ENCODE measurements at places on chromosomes 4 and X. TPM values are rescaled to one million over a fixed set of nuclear protein-coding genes. Genes with fewer than 3 reads are reported as not detected.
A peak's percentile ranks its signal among the peaks of the same experiment; 100 is the strongest.

DNA sequence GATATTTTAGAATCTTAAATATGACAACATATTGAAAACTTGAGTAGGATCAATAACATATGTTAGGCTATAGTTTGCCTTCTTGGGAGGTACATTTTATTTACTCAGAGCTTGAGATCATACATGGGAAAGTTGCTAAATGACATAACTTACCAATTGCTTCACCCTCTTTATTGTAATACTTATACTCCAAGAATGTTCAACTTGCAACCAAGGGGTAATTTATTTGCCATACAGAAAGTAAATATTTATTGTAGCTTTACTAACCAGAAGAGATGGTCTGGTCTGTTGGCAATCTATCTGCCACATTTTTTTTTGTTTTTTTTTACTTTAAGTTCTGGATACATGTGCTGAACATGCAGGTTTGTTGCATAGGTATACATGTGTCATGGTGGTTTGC is 426.6 kb downstream of the ARHGAP24 start:
- no peaks in the 10 kb centered on the region for H3K27me3 ChIP-seq
- H3K36me3 ChIP-seq = no peaks in the 10 kb centered on the region
- H3K27ac ChIP-seq = no peak overlapping the region
- no peak for DNase-seq
- H3K4me1 ChIP-seq = peaks cover 11% of the 10 kb centered on the region
- H3K4me3 ChIP-seq = no peak overlapping the region

DNA sequence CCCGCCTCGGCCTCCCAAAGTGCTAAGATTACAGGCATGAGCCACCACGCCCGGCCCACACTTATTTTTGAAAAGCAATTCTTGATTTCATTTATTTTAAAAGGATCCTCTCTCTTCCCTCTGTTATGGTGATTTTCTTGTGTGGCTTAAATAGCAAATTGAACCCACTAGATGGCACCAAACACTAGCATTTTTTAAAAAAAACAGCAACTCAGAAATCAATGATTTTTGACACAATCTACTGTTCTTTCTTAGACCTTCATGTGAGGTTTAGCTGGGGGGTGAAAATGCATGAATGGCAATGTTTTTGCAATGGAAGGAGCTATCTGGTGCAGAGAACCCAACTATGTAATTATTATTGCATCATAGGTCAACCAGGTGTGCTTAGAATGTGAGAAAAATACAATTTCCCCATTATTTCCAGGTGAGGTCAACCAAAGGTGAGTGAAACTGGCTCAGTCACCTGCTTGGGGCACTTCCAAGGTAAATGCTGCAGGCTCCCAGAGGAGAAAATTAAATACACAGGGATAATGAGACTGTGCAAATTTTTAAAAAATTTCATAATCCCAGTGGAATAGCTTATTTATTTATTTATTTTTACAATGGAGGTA is 226.7 kb upstream of the PRKX start:
- no peak for DNase-seq
- H3K36me3 ChIP-seq = no peaks in the 10 kb centered on the region
- H3K4me3 ChIP-seq = no peak overlapping the region

- no peak overlapping the region for H3K27ac ChIP-seq
- H3K36me3 ChIP-seq = no peaks in the 10 kb centered on the region
- H3K27me3 ChIP-seq = no peaks in the 10 kb centered on the region
- peaks cover 9% of the 10 kb centered on the region for H3K4me1 ChIP-seq
Measured at GRCh38 chr4:156805696-156806095, 165.9 kb downstream of the PDGFC start.

RPA4 gene
- 2.0 TPM for total RNA-seq

SMIM43 gene
- total RNA-seq = not detected

DNA sequence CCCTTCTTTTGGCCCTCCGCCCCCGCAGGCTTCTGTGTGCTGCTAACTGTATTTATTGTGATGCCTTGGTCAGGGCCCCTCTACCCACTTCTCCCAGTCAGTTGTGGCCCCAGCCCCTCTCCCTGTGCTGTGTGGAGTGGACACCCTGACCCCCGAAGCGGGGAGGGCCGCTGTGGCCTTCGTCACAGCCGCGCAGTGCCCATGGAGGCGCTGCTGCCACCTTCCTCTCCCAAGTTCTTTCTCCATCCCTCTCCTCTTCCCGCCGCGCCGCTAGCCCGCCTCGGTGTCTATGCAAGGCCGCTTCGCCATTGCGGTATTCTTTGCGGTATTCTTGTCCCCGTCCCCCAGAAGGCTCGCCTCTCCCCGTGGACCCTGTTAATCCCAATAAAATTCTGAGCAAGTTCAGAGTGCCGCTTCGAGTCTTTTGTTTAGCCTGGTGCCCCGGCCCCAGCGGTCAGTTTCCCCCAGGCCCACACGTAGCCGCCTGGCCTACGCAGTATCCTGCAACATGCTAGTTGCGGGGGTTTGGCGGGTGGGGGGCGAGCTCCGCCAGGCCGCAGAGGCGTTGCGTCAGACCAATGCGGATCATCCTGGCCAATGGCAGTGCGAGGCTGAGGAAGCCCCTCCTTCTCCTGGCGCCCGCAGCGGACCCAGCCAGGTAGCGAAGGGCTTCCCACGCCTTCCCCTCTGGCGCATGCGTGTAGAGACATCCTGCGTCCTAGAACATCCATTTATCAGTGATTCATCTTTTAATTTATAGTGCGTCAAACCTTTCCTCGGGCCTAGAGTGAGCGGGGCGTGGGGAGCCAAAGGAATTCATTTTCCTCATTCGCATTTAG is 5.6 kb upstream of the KANTR start:
- peaks cover 9% of the 10 kb centered on the region for H3K36me3 ChIP-seq
- DNase-seq = peak; percentile 88
- H3K27me3 ChIP-seq = no peaks in the 10 kb centered on the region
- peak overlapping the region; percentile 60 for H3K27ac ChIP-seq
- peak overlapping the region; percentile 9 for H3K4me3 ChIP-seq

DIPK2B gene
- total RNA-seq = 39.1 TPM

LRP2BP gene
- total RNA-seq = 2.8 TPM

DCAF8L2 gene
- total RNA-seq = 0.67 TPM

MAGEA3 gene
- total RNA-seq = not detected

SCML1 gene
- 5.0 TPM for total RNA-seq

DNA sequence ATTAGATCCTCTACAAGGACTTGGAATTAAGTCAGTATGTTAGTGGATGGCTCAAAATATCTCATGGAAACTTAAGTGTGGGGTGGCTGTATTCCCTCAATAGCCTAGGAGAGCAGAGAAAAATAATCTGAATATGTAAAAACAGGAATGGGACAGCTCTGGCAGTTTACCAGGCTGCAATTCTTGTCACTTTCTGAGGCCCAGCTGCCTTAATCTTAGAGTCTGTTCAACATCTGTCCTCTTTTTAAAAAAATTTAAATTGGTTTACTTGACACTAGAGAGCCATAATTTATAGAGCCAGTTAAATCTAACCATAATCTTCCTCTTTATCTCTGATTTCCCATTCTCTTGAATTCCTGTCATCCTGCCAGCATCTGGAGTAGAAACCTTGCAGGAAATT is 109.2 kb upstream of the CXCL13 start:
- H3K27me3 ChIP-seq = no peaks in the 10 kb centered on the region
- H3K27ac ChIP-seq = no peak overlapping the region
- no peaks in the 10 kb centered on the region for H3K36me3 ChIP-seq
- H3K4me3 ChIP-seq = no peak overlapping the region
- DNase-seq = no peak

GRCh38 chrX:129980001-129980401 is 2.4 kb upstream of the BCORL1 start:
- no peaks in the 10 kb centered on the region for H3K36me3 ChIP-seq
- peak overlapping the region; percentile 61 for H3K27ac ChIP-seq
- no peaks in the 10 kb centered on the region for H3K4me1 ChIP-seq

GRCh38 chrX:149757206-149758067 is 16.4 kb upstream of the HSFX1 start:
- H3K4me3 ChIP-seq = no peak overlapping the region
- H3K27ac ChIP-seq = no peak overlapping the region
- no peaks in the 10 kb centered on the region for H3K27me3 ChIP-seq
- no peaks in the 10 kb centered on the region for H3K36me3 ChIP-seq
- no peak for DNase-seq
- H3K4me1 ChIP-seq = no peaks in the 10 kb centered on the region

- DNase-seq = peak; percentile 76
- H3K27ac ChIP-seq = peak overlapping the region; percentile 68
- H3K4me1 ChIP-seq = peaks cover 15% of the 10 kb centered on the region
- no peak overlapping the region for H3K4me3 ChIP-seq
- no peaks in the 10 kb centered on the region for H3K27me3 ChIP-seq
- no peaks in the 10 kb centered on the region for H3K36me3 ChIP-seq
Measured at GRCh38 chr4:77104791-77105540, 29.2 kb upstream of the CCNI start.

- H3K27me3 ChIP-seq = no peaks in the 10 kb centered on the region
- no peak overlapping the region for H3K27ac ChIP-seq
- H3K36me3 ChIP-seq = no peaks in the 10 kb centered on the region
- H3K4me3 ChIP-seq = no peak overlapping the region
Measured at GRCh38 chrX:20254712-20255299, 11.9 kb downstream of the RPS6KA3 start.

- no peak overlapping the region for H3K27ac ChIP-seq
- no peaks in the 10 kb centered on the region for H3K27me3 ChIP-seq
- H3K4me1 ChIP-seq = no peaks in the 10 kb centered on the region
- no peaks in the 10 kb centered on the region for H3K36me3 ChIP-seq
- no peak overlapping the region for H3K4me3 ChIP-seq
- no peak for DNase-seq
Measured at GRCh38 chr4:38837849-38838248, 18.8 kb downstream of the TLR6 start.

S100G gene
- total RNA-seq = not detected

GRCh38 chrX:69185886-69186285 is 20.6 kb upstream of the PJA1 start:
- H3K27me3 ChIP-seq = no peaks in the 10 kb centered on the region
- H3K27ac ChIP-seq = no peak overlapping the region
- DNase-seq = no peak
- no peak overlapping the region for H3K4me3 ChIP-seq
- no peaks in the 10 kb centered on the region for H3K4me1 ChIP-seq

GRCh38 chr4:155703486-155704247 is 37.0 kb downstream of the GUCY1A1 start:
- no peak overlapping the region for H3K4me3 ChIP-seq
- DNase-seq = no peak
- H3K4me1 ChIP-seq = peaks cover 35% of the 10 kb centered on the region

- no peak overlapping the region for H3K4me3 ChIP-seq
- H3K27ac ChIP-seq = no peak overlapping the region
- H3K27me3 ChIP-seq = no peaks in the 10 kb centered on the region
- DNase-seq = no peak
Measured at GRCh38 chrX:2373615-2374014, 127.2 kb downstream of the DHRSX start.

VEGFC gene
- 34.4 TPM for total RNA-seq

DNA sequence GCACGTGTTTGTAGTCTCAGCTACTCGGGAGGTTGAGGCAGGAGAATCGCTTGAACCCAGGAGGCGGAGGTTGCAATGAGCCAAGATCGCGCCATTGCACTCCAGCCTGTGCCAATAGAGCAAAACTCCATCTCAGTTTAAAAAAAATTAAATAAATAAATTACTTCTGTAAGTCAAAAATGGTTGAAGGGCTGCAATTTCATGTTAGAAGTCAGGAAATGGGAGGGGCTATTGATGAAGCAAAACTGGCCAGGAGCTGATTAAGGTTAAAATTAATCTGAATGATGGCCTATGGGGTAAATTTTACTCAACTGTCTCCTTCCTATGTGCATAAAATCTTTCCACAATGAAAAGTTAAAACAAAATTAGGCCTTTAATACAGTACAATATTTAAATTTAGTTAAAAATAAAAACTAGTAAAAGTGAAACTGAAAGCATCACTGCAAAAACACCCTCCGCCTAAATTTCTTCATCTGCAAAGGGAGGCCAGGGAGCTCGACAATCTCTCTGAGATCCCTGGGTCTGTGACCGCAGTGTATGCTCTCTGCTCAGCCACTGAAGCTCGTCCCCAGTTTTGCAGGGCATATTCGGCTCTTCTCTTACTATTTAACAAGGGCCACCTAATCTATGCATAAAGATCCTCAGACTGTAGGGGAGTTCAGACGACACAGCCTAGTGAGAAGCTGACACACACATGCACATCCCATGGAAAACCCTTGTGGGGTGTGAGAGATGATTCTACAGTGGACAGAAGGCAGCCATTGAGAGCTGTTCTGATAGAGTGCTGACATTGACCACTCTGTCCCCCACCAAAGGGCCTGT is 57.2 kb downstream of the IRF2 start:
- peaks cover 20% of the 10 kb centered on the region for H3K4me1 ChIP-seq
- no peaks in the 10 kb centered on the region for H3K27me3 ChIP-seq
- no peak overlapping the region for H3K27ac ChIP-seq
- peak overlapping the region; percentile 1 for H3K4me3 ChIP-seq
